Activated CD4-positive, alpha-beta T cell treated with anti-CD3 and anti-CD28 coated beads, Interleukin-2, amount 10 ng/mL, durations not matched to agents 7 days and 5 days (primary cell): ENCODE measurements at places on chromosomes 4 and X.

- no peak for DNase-seq
These were observed 10.5 kb upstream of the TIGD2 start for GRCh38 chr4:89100853-89101252.

DNA sequence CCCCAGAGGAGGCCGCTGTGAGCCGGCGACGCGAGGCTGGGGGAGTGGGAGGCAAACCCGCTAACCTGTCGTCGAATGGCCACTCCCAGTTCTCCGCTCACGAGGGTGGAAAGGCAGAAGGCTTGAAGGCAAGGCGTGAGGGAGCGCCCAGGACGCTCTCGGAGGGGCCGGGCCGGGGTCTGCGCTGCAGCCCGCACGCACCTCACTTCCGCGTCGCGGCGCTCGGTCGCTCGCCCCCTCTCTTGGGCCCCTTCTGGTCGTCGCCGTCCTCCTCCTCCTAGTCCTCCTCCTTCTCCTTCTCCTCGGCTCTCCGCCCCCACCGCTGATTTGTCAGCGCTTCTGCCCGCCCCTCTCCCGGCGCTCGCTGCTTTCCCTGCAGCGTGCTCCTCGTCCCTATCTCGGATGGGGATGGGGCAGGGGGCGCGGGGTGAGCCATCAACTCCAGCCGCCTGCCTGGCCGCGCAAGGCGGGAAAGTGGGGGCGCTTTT lies at the start of gene SNCA:
Gene SNCA, minus strand, starts transcription at position 265 of the 488 bp plus-strand sequence. CDS start 1,494 bp downstream, outside the sequence.
- DNase-seq: peak; percentile 46

GRCh38 chr4:99529956-99530355 lies 19.1 kb downstream of the C4orf17 start:
- no peak for DNase-seq

GRCh38 chr4:66187175-66187720 lies 517.0 kb upstream of the EPHA5 start:
- DNase-seq: no peak
